Peyer's patch (tissue), 4 donors: ENCODE measurements at places on chromosomes 11 and 22. TPM values are rescaled to one million over a fixed set of nuclear protein-coding genes. Genes with fewer than 3 reads are reported as not detected.

DNA sequence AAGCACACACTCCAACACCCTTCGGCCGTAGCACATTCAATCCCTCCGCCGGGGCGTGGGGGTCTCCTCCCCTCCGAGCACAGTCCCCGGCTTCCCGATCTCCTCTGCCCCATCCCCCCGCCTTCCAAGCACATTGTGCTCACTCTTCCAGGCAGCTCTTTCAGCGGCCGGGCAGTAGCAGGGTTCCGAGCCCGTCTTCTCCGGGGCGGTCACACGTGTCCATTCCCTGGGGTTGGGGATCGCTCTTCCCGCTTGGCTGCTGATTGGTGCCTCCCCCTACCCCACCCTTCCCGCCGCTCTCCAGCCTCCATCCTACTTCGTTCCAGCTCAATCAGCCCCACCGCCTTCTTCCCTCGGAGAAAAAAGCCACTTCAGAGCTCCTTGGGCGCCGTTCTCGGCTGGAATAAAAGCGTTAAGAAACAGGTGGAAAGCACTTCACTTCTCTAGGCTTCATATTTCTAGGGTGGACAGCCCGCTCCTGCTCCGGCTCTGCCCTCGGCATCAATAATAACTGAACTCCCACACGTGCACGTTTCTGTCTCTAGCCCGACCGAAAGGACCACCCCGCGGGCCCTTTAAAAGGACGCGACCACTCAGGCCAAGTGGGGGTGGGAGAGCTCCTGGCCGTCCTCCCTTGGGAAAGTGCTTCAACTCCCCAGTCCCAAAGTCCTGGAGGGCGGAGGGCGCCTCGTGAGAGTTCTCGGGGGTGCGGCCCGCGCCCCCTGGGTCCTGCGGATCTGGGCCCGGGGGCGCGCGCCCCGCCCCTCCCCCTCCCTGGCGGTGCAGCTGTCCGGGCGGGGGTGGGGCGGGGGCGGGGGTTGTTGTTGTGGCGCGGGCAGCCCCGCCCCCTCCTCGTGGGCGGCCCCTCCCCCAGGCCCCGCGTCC is 464 bp upstream of the CECR2 start:
- DNase-seq: peak; percentile 47
- H3K4me3 ChIP-seq: peak overlapping the region; percentile 57
- H3K27me3 ChIP-seq: peaks cover 18% of the 10 kb centered on the region
- no peak overlapping the region for H3K27ac ChIP-seq

- H3K4me3 ChIP-seq: no peak overlapping the region
- peak; percentile 27 for DNase-seq
- no peaks in the 10 kb centered on the region for H3K36me3 ChIP-seq
- no peaks in the 10 kb centered on the region for H3K27me3 ChIP-seq
- H3K27ac ChIP-seq: no peak overlapping the region
- no peaks in the 10 kb centered on the region for H3K4me1 ChIP-seq
Measured at GRCh38 chr11:44778195-44779100, 51.7 kb downstream of the TSPAN18 start.

DNA sequence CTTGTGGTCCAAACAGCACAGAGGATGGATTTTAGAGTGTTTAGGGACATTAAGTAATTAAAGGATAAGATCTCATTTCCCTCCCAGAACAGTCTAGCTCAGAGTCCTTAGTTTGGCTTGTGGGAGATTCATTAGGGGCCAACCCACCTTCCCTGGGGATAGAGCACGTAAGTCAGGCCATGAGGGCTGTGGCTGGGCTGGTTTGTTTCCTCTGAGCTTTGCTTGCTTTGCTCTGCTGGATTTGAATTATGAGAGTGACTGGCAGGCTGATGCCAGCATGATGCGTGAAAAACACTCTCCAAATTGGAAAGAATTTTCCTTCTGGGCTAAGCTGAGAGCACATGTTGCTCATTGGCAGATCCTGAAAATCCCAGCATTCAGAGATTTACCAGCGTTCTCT is 84.7 kb upstream of the HEPHL1 start:
- H3K4me3 ChIP-seq: no peak overlapping the region
- DNase-seq: no peak
- no peak overlapping the region for H3K27ac ChIP-seq
- H3K4me1 ChIP-seq: no peaks in the 10 kb centered on the region

- no peak overlapping the region for H3K27ac ChIP-seq
- DNase-seq: no peak
- no peaks in the 10 kb centered on the region for H3K27me3 ChIP-seq
- no peaks in the 10 kb centered on the region for H3K36me3 ChIP-seq
- H3K4me1 ChIP-seq: no peaks in the 10 kb centered on the region
Measured at GRCh38 chr22:50153056-50153755, 17.3 kb upstream of the PANX2 start.

DNA sequence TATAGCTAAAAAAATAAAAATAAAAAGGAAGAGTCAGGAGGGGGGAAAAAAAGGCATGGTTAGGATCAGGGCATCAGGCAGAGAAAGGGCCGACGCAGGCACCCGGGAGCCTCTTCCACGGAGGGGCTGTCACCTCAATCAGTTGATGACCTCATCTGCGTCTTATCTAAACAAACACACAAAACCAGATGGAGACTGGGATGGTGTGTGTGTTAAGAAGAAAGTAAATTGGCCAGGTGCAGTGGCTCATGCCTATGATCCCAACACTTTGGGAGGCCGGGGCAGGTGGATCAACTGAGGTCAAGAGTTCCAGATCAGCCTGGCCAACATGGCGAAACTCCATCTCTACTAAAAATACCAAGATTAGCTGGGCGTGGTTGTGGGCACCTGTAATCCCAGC is 63.6 kb downstream of the DHCR7 start:
- H3K4me3 ChIP-seq: no peak overlapping the region
- no peaks in the 10 kb centered on the region for H3K36me3 ChIP-seq
- no peak for DNase-seq
- H3K27ac ChIP-seq: no peak overlapping the region
- no peaks in the 10 kb centered on the region for H3K27me3 ChIP-seq

FZD4 gene
- 5.4 TPM for total RNA-seq
